Ecto neural progenitor cell (in vitro differentiated cells): ENCODE measurements at places on chromosomes 5 and 9.
A peak's percentile ranks its signal among the peaks of the same experiment; 100 is the strongest.

DNA sequence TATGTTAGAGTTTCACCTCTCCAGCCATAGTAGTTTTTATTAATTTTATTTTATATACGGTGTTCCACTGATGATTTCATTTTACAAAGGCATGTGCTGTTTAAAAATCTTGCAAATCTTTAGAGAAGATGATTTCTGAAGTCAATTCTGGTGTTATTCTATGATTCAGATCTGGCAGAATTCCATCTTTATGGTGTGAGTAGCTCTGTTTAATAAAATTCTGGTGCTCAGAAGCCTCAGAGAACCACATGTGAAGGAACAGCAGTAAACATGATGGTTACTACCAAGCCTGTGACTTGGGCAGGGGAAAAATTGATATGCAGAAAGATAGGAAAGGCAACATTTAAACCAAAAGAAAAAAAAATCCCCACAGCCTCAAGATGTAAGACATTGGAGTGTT lies 299.7 kb downstream of the NPR3 start:
- no peak for DNase-seq

- no peak for DNase-seq
Observed at GRCh38 chr5:132774406-132774805, 2.6 kb downstream of the SEPTIN8 start.

GRCh38 chr9:135821116-135821515 lies 86.2 kb downstream of the CAMSAP1 start:
- no peak for DNase-seq

GRCh38 chr9:99931155-99931840 lies 24.8 kb downstream of the STX17 start:
- no peak for DNase-seq

- no peak for DNase-seq
Observed at GRCh38 chr9:37899041-37899440, 4.9 kb downstream of the SLC25A51 start.

DNA sequence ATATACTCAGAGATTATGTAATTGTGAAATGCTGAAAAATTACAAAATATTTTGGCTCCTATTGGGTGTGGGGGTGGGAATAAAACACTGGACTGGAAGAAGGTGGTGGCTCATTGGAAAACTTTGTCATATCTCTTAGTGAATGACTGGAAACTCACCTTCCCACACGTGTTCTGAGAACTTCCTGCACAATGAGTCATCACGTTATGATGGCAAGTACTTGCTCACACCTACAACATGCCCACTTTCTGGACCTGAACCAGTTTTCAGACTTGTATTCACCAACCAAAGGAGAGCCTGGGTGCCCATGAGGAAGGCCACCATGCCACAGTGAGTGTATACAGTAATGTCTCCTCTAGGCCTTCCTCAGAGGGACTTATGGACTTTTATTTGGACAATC lies 294.8 kb downstream of the ASTN2 start:
- no peak for DNase-seq

DNA sequence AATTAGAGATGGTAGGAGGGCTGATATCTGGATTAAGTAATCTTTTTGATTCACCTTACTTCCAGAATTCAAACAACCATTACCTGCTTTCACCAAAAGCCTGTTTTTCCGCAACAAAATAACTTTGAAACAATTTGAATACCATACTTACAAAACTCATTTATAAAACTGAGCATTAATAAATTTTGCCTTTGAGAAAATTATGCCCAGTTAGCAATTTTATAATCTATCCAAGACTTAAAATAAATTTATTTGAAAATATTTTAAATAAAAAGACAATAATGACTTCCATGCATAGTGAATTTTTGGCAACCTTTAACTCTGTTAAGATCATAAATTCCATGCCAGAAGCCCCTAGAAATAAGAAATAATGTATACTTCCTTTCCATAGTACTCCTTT lies 71.3 kb upstream of the FTMT start:
- DNase-seq: no peak

GRCh38 chr5:142086229-142086628 lies 22.4 kb upstream of the NDFIP1 start:
- no peak for DNase-seq

GRCh38 chr9:17470036-17470813 lies 108.6 kb upstream of the SH3GL2 start:
- no peak for DNase-seq

- no peak for DNase-seq
Observed at GRCh38 chr5:176388003-176388443, 375 bp downstream of the NOP16 start.

GRCh38 chr5:59069438-59070079 lies 486.7 kb downstream of the RAB3C start:
- no peak for DNase-seq

GRCh38 chr9:113608082-113608685 lies 144.7 kb downstream of the RGS3 start:
- no peak for DNase-seq

- no peak for DNase-seq
Observed at GRCh38 chr5:106827061-106827460, 843.7 kb downstream of the EFNA5 start.

- no peak for DNase-seq
Observed at GRCh38 chr9:6764523-6764922, 6.8 kb downstream of the KDM4C start.

- DNase-seq: no peak
Observed at GRCh38 chr9:96505316-96505991, 55.5 kb downstream of the HABP4 start.

DNA sequence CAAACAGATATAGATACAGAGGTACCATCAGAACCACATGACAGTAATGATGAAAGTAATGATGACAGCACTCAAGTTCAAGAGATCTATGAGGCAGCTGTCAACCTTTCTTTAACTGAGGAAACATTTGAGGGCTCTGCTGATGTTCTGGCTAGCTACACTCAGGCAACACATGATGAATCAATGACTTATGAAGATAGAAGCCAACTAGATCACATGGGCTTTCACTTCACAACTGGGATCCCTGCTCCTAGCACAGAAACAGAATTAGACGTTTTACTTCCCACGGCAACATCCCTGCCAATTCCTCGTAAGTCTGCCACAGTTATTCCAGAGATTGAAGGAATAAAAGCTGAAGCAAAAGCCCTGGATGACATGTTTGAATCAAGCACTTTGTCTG lies 69.2 kb downstream of the VCAN start:
- DNase-seq: no peak

DNA sequence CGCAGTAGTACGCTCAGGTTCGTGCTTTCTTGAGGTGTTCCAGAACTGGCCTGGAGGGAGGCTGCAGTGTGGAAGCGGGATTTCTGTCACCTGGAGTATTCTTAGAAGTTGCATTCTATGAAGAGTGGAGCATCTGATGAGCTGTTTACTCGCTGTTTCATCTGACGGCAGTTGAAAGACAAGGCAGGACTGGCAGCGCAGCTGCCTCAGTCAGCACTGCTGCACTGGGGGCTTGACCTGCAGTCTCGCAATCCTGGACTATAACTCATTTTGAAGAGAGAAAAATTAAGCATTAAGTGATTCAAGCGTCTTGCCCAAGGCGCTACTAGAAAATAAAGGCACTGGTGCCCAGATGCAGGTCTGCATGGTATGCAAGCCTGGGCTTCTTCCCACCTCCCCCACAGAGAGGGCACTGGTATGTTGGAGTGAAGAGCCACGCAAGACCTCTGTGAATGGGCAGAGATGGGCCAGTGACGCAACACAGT lies 10.6 kb downstream of the TENT4A start:
- DNase-seq: no peak

- peak; percentile 64 for DNase-seq
Observed at GRCh38 chr5:116738239-116738614, 163.6 kb upstream of the SEMA6A start.

GRCh38 chr9:32854271-32854670 lies 70.9 kb downstream of the TMEM215 start:
- no peak for DNase-seq

DNA sequence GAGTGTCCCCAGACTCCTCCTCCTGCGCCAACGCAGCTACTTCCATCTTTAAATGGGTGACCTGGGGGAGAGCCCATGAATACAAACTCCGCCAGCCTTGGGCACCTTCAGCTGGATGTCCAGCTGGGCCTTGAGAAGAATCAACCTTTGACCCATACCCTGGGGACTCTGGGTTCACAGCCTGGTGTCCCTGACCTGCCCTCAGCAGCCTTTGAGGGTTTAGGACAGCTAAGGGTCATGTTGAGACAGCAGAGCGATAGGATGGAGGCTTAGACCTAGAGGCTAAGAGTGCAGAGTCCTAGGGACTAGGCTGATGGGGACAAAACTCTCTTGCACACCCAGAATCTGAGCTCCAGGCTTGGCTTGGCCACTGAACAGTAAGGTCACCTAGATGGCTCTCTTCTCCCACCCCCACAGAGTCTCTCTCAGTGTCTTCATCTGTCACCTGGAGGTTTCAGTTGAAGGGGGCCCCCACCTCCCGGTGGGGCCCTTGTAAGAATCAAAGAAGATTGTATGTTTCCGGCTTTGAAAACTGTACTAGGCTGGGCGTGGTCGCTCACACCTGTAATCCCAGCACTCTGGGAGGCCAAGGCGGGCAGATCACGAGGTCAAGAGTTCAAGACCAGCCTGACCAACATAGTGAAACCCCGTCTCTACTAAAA lies 6.7 kb upstream of the AQP3 start:
- DNase-seq: no peak

DNA sequence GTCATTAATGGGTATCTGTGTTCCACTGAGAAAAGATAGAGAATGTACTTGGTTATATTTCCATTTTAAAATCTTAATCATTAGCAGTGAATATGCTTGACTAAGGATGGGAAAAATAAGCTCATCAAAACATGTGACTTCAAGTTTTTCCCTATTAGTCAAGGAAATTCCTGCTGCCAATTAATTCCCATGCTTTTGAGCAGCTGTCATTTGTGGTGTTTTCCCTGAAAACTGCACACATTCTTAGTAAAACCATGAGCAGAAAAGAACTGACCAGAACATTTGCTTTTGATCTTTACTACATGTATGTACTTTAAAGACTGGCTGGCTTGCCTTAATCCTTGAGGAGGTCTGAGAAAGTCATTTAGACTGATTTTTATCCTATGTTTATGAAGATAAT lies 75.2 kb downstream of the AOPEP start:
- DNase-seq: no peak

DNA sequence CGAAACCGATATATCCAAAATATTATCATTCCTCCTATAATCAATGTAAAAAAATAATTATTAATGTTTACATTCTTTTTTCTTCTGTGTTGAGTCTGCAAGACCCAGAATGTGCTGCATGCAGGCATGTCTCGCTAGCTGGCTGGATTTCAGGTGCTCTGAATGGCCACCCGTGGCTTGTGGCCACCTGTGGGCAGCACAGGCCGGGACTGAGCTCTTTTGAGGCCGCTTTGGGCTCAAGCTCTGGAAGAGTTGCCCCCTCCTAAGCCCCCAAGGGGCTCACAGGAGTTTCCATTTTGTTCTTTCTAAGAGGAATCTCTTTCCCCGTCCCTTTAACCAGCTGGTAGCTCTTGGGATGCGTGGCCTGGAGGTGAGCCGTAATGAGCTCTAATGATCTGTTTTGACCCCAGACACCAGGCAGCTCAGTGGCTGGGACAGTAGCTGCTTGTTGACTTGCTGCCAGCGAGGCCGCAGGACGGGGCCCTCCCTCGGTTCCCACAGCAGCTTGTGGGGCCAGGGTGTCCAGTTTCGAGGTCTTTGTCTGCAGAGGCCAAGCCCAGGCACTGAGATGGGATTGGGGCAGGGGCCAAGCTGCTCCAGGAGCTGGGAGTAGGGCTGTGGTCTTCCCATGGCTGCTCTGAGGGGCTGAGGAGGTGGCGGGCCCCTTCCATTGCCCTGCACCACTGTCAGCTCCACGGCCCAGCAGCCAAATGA lies 20.8 kb downstream of the ASS1 start:
- peak; percentile 81 for DNase-seq

DNA sequence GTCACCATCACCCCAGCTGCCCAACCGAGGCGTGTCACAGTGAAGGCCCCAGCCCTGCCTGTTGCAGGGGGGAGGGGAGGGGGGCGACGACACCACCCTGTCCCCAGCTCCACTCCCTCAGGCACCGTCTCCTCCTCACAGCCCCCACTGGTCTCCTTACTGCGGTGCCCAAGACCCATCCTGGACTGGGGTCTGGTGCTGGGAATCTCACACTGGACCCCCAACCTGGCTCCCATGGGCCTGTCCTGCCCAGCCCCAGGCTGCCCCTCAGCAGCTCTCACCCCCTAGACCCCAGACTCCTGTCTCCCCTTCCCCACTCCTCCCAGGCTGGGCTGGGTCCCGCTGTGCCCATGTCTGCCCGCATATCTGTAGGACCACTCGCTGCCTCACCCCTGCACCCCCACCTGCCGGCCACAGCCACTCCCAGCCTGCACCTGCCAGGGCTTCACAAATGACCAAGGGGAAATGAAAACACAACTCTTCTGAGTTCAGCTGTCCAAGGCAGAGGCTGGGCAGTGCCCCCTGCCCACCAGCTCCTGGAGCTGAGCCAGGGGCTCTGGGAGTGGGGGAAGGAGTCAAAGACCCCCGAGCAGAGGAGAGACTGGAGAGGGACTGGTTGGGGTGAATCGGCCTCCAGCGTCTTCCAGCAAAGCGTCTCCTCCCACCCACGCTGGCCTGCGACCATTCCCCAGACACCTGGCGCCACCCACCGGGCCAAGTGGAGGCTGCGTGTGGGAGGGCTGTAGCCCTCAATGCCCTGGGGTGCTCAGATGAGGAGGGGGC lies 32.6 kb upstream of the EGFL7 start:
- peak; percentile 89 for DNase-seq

- DNase-seq: no peak
Observed at GRCh38 chr9:35661756-35662350, 3.1 kb downstream of the ARHGEF39 start.

- no peak for DNase-seq
Observed at GRCh38 chr9:91843623-91844148, 106.3 kb downstream of the ROR2 start.

GRCh38 chr5:14101922-14102321 lies 41.2 kb upstream of the TRIO start:
- DNase-seq: peak; percentile 62

DNA sequence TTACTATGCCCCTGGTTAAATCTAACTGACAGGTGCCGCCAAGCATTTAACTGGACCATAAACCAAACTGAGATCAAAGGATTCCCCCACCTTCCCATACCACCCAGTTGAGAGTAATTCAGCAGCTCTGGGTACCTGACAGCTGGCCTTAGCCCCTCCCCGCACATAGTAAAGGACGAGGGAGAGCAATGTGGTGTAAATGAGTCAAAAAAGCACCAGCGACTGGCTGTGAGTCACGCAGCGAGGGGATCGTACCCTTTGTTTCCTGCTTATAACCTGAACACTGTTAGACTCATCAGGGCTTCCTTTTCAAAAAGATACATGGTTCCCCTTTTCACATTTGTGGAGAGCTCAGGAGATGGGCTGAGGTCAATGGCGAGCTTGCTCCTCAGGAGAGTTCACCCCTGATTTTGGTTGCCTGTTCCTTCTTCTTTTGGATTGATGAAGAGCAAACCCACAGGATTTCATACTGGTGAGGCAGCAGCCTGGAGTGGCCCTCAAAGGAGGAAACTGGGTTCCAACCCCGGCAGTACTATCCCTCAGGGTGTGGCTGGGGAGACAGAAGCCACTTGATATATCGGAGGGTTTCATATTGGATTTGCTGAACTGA lies 71.5 kb downstream of the ANKRD33B start:
- no peak for DNase-seq

DNA sequence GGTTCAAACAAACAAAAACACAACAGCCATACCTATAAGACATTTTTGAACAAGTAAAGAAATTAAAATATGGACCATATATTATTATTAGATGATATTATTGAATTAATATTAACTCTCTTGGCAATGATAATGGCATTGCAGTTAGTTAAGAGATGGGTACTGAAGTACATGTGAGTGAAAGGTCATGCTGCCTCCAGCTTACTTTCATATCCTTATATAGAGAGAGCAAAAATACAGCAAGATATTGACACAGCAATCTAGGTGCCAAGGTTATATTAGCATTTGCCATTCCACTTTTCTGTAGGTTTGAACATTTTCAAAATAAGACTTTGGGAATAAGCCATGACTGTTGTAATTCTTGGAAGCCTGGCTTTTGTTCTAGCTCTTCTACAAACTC lies 6.1 kb downstream of the TNFSF8 start:
- no peak for DNase-seq
